CD8-positive, alpha-beta memory T cell (primary cell): ENCODE measurements at places on chromosomes 13 and 19. TPM values are rescaled to one million over a fixed set of nuclear protein-coding genes. Genes with fewer than 3 reads are reported as not detected.

- peaks cover 10% of the 10 kb centered on the region for H3K4me1 ChIP-seq
- H3K4me3 ChIP-seq = no peak overlapping the region
- H3K27me3 ChIP-seq = no peaks in the 10 kb centered on the region
- H3K36me3 ChIP-seq = no peaks in the 10 kb centered on the region
- no peak overlapping the region for H3K27ac ChIP-seq
These were observed 13.0 kb downstream of the NTN5 start for GRCh38 chr19:48659768-48660167.

DNA sequence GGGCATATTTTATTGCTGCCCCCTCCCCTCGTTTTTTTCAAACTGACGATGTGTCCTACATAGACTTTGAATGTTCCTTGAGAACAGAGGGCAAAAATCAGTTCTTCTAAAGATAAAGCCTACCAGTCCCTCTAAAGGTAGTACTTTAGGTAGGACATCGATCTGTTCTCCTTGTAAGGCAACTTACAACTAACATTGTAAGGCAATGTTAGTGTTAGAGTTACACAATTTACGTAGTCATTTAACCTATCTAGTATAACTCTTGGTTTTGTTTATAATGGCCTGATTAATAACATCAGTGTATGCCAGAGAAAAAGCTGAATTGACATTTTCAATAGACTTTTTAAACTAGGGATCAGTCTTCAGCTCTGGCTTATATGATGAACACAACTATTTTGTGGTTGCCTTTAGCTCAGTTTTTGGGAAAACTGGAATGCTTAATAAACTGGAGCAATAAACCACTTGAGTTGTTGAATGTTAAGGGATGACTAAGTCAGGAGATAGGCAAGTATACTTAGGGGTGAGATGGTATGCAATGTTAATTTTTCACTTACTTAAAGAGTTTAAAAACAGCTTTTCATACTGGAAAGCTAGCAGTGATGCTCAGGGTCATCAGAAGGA is 2.2 kb downstream of the NDFIP2 start:
- no peak overlapping the region for H3K27ac ChIP-seq
- H3K4me3 ChIP-seq = no peak overlapping the region
- no peak for DNase-seq
- peaks cover 24% of the 10 kb centered on the region for H3K4me1 ChIP-seq
- no peaks in the 10 kb centered on the region for H3K27me3 ChIP-seq

DNA sequence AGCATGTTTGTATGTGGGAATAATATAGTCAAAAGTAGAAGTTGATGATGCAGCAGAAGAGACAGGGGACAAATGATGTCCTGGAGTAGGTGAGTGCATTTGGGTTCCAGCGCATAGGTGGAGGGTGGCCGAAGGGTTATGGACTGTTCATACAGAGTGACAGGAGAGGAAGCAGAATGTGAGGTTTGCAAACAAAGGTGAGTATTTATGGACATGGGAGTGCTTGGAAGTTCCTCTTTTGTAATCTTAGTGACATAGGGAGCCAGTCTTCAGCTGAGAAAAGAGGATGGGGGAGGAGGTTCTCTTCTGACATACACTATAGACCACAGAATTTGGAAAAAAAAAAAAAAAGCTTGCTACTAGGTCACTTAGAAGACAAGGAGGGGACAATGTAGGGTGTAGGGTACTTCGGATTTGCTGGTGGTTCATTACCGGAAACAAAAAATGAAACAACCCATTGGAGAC is 331.6 kb downstream of the DLEU7 start:
- no peaks in the 10 kb centered on the region for H3K27me3 ChIP-seq
- DNase-seq = no peak
- H3K36me3 ChIP-seq = no peaks in the 10 kb centered on the region

DNA sequence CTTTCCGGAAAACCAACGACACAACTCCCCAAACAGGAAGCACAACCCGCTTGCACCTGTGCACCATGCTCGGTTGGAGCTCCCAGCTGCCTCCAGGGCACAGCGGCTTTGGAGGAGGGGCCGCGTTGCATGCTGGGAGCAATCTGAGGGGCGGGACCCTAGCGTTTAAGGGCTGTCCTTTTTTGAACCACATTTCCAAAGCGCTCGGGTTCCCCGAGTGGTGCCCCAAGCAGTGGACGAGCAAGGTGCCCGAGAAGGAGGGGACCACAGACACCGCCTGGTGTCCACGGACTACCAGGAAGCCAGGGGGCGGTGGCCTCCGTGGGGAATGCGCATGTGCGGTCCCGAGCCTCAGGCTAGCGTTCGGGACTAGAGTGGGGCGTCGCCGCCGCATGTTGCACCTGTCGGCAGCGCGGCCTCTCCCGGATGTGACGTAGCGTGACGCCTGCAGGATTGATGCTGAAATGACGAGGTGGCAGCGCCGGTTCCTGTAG is 11.9 kb upstream of the ZNF57 start:
- H3K4me3 ChIP-seq = no peak overlapping the region
- no peaks in the 10 kb centered on the region for H3K36me3 ChIP-seq
- H3K27me3 ChIP-seq = no peaks in the 10 kb centered on the region
- H3K4me1 ChIP-seq = no peaks in the 10 kb centered on the region
- no peak overlapping the region for H3K27ac ChIP-seq

GRCh38 chr19:16889883-16890460 is 1.2 kb downstream of the F2RL3 start:
- H3K4me1 ChIP-seq = peaks cover 5% of the 10 kb centered on the region
- DNase-seq = no peak
- H3K27ac ChIP-seq = peak overlapping the region; percentile 84

GRCh38 chr19:1857648-1858326 is 5.6 kb downstream of the KLF16 start:
- H3K4me3 ChIP-seq = peak overlapping the region; percentile 47
- H3K36me3 ChIP-seq = no peaks in the 10 kb centered on the region
- H3K4me1 ChIP-seq = peaks cover 75% of the 10 kb centered on the region

DNA sequence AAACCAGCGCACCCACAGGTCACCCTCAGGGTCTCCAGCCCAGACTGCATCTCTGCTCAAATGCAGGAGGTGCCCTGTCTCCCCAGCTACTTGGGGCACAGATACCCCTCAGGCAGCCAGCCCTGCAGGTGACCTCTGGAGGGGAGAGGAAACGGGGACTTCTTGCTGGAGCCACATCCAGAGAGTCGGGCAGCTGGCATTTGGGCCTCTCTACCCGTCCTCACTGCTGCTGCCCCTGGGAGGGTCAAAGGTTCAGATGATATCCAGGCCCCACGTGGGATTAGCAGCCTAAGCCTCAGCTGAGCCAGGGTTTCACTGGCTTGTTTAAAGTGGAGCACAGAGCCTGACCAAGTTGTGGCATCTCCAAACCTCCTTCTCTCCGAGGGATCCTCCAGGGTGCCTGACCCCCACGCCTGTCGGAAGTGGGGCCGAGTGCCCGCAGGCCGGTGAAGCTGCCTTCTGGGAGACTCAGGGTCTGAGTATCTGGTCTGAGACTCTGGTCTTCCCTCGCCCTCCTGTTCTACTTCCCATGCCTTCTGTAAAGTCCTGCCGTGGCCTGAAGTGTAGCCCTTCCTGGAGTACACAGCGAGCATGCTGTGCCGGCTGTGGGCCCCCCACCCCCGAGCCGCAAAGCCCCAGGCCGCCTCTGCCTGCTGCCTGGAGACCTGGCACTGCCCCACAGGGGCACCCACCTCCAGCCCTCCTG is 2.1 kb downstream of the RASA3 start:
- peaks cover 11% of the 10 kb centered on the region for H3K36me3 ChIP-seq
- peaks cover 66% of the 10 kb centered on the region for H3K4me1 ChIP-seq
- H3K27me3 ChIP-seq = no peaks in the 10 kb centered on the region
- H3K27ac ChIP-seq = peak overlapping the region; percentile 85

GRCh38 chr19:6074709-6075403 is 35.4 kb downstream of the RFX2 start:
- H3K27me3 ChIP-seq = no peaks in the 10 kb centered on the region
- H3K36me3 ChIP-seq = no peaks in the 10 kb centered on the region
- H3K4me1 ChIP-seq = no peaks in the 10 kb centered on the region
- DNase-seq = no peak
- H3K4me3 ChIP-seq = no peak overlapping the region
- H3K27ac ChIP-seq = no peak overlapping the region

GRCh38 chr19:6066661-6067646 is 43.3 kb downstream of the RFX2 start:
- no peak overlapping the region for H3K4me3 ChIP-seq
- H3K36me3 ChIP-seq = no peaks in the 10 kb centered on the region
- H3K27me3 ChIP-seq = no peaks in the 10 kb centered on the region
- peak overlapping the region; percentile 4 for H3K27ac ChIP-seq

- no peaks in the 10 kb centered on the region for H3K27me3 ChIP-seq
- H3K36me3 ChIP-seq = peaks cover 3% of the 10 kb centered on the region
- H3K27ac ChIP-seq = no peak overlapping the region
These were observed 111.0 kb upstream of the MCF2L start for GRCh38 chr13:112857914-112858490.

- H3K36me3 ChIP-seq = no peaks in the 10 kb centered on the region
- DNase-seq = no peak
- H3K4me1 ChIP-seq = no peaks in the 10 kb centered on the region
- no peak overlapping the region for H3K4me3 ChIP-seq
- no peaks in the 10 kb centered on the region for H3K27me3 ChIP-seq
- no peak overlapping the region for H3K27ac ChIP-seq
These were observed 118.6 kb downstream of the URI1 start for GRCh38 chr19:30060531-30061222.

GRCh38 chr19:44620667-44621066 is 7.3 kb downstream of the IGSF23 start:
- H3K4me3 ChIP-seq = no peak overlapping the region
- H3K27ac ChIP-seq = no peak overlapping the region
- no peaks in the 10 kb centered on the region for H3K27me3 ChIP-seq
- H3K4me1 ChIP-seq = no peaks in the 10 kb centered on the region

DNA sequence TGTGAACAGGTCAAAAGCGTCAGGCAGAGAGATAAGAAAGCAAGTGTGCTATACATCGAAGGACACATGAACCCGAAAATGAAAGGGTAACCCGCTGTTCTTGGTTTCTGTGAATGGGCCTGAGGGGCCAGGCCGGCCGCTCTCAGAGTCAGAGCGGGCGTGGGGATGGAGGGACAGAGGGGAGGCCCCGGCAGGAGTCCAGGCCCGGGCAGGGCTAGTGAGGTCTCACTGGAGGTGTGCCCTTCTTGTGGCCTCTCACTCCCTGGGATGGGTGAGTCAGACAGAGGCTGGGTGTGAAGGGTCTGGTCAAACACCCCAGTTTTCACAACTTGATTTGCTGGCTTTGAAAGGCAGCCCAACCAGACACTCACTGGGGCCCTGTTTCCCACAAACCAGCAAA is 17.4 kb upstream of the NDUFS7 start:
- H3K4me3 ChIP-seq = no peak overlapping the region
- no peak overlapping the region for H3K27ac ChIP-seq
- H3K27me3 ChIP-seq = no peaks in the 10 kb centered on the region

- H3K27ac ChIP-seq = no peak overlapping the region
- peaks cover 10% of the 10 kb centered on the region for H3K4me1 ChIP-seq
- no peak overlapping the region for H3K4me3 ChIP-seq
- H3K36me3 ChIP-seq = peaks cover 29% of the 10 kb centered on the region
These were observed 10.2 kb downstream of the C19orf12 start for GRCh38 chr19:29704562-29705558.

GRCh38 chr19:31266731-31267130 is 82.5 kb downstream of the TSHZ3 start:
- no peak for DNase-seq
- no peak overlapping the region for H3K27ac ChIP-seq
- H3K4me1 ChIP-seq = no peaks in the 10 kb centered on the region
- no peaks in the 10 kb centered on the region for H3K27me3 ChIP-seq
- no peaks in the 10 kb centered on the region for H3K36me3 ChIP-seq
- no peak overlapping the region for H3K4me3 ChIP-seq

DNA sequence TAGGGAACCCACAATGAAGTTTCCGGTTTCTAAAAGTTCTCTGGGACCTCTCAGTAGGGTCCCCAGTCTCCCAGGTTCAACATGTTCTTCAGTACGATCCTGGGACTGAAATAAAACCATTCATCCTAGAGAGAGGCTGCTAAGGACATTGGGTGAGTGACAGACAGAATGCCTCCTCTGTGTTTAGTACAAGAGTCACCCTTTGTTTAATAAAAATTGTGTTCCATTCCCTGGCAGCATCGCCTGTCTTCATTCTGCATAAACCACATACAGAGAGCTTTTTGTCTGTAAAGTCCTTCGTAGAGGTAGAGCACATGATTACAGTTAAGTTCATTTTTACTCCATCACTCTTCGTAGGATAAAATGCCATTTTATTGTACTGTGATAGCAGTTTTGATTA is 95.3 kb upstream of the GPR12 start:
- no peaks in the 10 kb centered on the region for H3K27me3 ChIP-seq
- DNase-seq = no peak
- no peak overlapping the region for H3K4me3 ChIP-seq
- H3K27ac ChIP-seq = no peak overlapping the region
- H3K4me1 ChIP-seq = no peaks in the 10 kb centered on the region

DNA sequence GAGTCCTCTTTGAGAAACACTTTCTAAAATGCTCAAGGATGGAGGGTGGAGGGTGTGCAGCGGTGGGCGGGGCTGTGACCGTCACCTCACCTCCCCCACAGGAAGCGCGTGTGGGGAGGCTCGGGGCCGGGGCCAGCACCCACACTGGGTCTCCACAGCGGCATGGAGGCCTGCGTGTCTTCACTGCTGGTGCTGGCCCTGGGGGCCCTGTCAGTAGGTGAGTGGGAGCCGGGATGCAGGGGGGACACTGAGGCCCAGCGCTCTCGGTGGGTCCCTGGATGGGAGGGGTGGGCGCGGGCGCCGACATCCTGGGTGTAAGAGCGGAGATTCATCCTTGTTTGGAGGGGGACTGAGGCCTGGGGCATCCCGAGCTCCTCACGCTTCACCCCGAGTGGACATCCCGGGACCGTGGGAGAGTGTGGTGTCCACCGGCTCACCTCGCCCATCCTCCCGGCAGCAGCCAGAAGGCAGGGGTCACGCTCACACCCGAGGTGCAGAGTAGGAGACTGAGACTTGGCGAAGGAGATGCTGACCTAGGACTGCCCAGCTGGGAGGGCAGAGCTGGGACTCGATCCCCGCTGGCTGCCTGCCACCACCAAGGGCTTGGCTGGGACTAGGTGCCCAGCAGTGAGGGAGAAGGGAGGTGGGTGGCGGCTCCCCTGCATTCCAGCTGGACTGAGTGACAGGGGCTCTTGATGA is at the start of gene GZMM:
Gene GZMM (plus strand): TSS at position 144 of the 699 bp plus-strand sequence. CDS start 19 bp downstream, at position 163.
- no peaks in the 10 kb centered on the region for H3K27me3 ChIP-seq
- DNase-seq = peak; percentile 81
- peaks cover 9% of the 10 kb centered on the region for H3K36me3 ChIP-seq
- H3K4me3 ChIP-seq = peak within 1 kb of the TSS; percentile 89
- peak within 1 kb of the TSS; percentile 87 for H3K27ac ChIP-seq
- H3K4me1 ChIP-seq = peaks cover 17% of the 10 kb centered on the region

GRCh38 chr19:39223703-39224279 is 19.7 kb upstream of the SYCN start:
- no peak overlapping the region for H3K4me3 ChIP-seq
- H3K27ac ChIP-seq = no peak overlapping the region
- peaks cover 5% of the 10 kb centered on the region for H3K27me3 ChIP-seq
- no peaks in the 10 kb centered on the region for H3K4me1 ChIP-seq

- no peaks in the 10 kb centered on the region for H3K27me3 ChIP-seq
- no peak for DNase-seq
- no peaks in the 10 kb centered on the region for H3K36me3 ChIP-seq
- no peak overlapping the region for H3K27ac ChIP-seq
These were observed 906.3 kb downstream of the PCDH9 start for GRCh38 chr13:66323745-66324347.

The KCNN4 gene
- 8.3 TPM for polyA plus RNA-seq

The ZNF345 gene
- 5.2 TPM for polyA plus RNA-seq

The UBE2L5 gene
- polyA plus RNA-seq = not detected

The NPAS1 gene
- polyA plus RNA-seq = not detected
